SK-MEL-5 (cell line): ENCODE measurements at places on chromosomes 12 and 14. TPM values are rescaled to one million over a fixed set of nuclear protein-coding genes. Genes with fewer than 3 reads are reported as not detected.

The TEX52 gene
- total RNA-seq: not detected in 2 replicates

The SERPINA9 gene
- total RNA-seq: not detected in 2 replicates

The MYF6 gene
- total RNA-seq: not detected in 2 replicates

The KRT75 gene
- total RNA-seq: not detected in 2 replicates

The LRP1-AS gene
- total RNA-seq: not detected in 2 replicates

The ARHGAP9 gene
- not detected in 2 replicates for total RNA-seq

The BCDIN3D gene
- 6.3 and 7.2 TPM in 2 replicates for total RNA-seq

The WDR89 gene
- 14.4 and 14.5 TPM in 2 replicates for total RNA-seq

The PRH2 gene
- 0.26 TPM in 1 of 2 replicates, not detected in the other for total RNA-seq

The IAPP gene
- not detected in 2 replicates for total RNA-seq

The RACGAP1 gene
- total RNA-seq: 60.3 and 65.2 TPM in 2 replicates

The TTC9 gene
- 0.05 and 0.08 TPM in 2 replicates for total RNA-seq

The RNU4-1 gene
- not detected in 2 replicates for total RNA-seq

The RDH5 gene
- total RNA-seq: 2.3 and 3.0 TPM in 2 replicates

The RNF212B gene
- total RNA-seq: not detected in 2 replicates

The SIRT4 gene
- 1.9 and 2.8 TPM in 2 replicates for total RNA-seq

The CLEC4C gene
- not detected in 2 replicates for total RNA-seq

The NDUFB1 gene
- total RNA-seq: 380 and 394 TPM in 2 replicates

The ZDHHC22 gene
- total RNA-seq: 0.08 and 0.13 TPM in 2 replicates

The LTBR gene
- total RNA-seq: 127 and 128 TPM in 2 replicates

The CEBPE gene
- not detected in 2 replicates for total RNA-seq

The ERP27 gene
- 0.61 and 0.74 TPM in 2 replicates for total RNA-seq

The ARHGEF40 gene
- total RNA-seq: 16.0 and 19.7 TPM in 2 replicates

The ETFBKMT gene
- total RNA-seq: 3.6 and 3.9 TPM in 2 replicates

The MEG3 gene
- total RNA-seq: 0.08 TPM in 1 of 2 replicates, not detected in the other

The CLSTN3 gene
- 1.0 TPM in 2 replicates for total RNA-seq

The TRIM9 gene
- 7.7 and 8.7 TPM in 2 replicates for total RNA-seq

The UBC gene
- total RNA-seq: 1,930 and 2,016 TPM in 2 replicates

The FKBP11 gene
- 10.8 and 12.2 TPM in 2 replicates for total RNA-seq

The CEP170B gene
- 20.2 and 20.4 TPM in 2 replicates for total RNA-seq

The DYRK2 gene
- 27.3 and 28.8 TPM in 2 replicates for total RNA-seq

The KLHL33 gene
- not detected in 2 replicates for total RNA-seq

The IFNG-AS1 gene
- not detected in 2 replicates for total RNA-seq
